D721Med (cell line): ENCODE measurements at places on chromosomes 5 and 9.

DNA sequence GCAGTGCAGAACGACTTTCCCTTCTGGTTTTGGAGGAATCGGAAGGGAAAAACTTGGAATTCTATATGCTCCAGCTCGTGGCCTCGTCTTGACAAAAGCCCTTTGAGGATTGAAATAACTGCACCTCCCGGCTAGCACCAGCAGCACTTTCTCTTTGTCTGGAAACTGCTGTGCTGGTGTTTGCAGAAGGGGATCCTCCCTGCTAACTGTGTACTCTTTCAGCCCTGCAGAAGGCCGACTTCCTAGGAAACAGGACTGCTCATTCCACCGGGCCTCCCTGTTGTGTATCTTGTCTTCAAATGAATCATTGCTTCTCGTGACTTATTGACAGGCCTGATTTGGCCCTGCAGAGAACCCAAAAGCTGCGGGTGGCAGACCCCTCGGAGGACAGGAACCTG lies 23.6 kb downstream of the STC2 start:
- DNase-seq, result no peak

GRCh38 chr5:66417781-66418180 lies 178.4 kb upstream of the MAST4 start:
- DNase-seq, result no peak

DNA sequence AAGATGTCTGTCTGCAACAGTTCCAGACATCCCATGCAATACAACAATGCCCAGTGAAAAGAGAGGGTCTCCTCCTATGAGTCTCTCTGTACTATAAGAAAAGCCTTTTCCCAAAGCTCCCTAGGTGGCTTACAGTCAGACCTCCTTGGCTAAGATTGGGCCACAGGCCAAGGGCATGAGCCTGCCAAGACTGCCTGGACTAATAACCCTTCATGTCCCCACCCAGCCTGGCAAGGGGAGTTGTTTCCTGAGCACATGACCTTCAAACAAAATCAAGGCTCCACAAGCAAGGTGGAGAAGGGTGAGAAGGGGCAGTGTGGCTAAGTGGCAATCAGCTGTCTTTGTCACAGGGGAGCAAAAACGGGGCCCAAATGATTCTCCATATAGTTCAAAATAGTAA lies 75.6 kb upstream of the ZSWIM6 start:
- no peak for DNase-seq

DNA sequence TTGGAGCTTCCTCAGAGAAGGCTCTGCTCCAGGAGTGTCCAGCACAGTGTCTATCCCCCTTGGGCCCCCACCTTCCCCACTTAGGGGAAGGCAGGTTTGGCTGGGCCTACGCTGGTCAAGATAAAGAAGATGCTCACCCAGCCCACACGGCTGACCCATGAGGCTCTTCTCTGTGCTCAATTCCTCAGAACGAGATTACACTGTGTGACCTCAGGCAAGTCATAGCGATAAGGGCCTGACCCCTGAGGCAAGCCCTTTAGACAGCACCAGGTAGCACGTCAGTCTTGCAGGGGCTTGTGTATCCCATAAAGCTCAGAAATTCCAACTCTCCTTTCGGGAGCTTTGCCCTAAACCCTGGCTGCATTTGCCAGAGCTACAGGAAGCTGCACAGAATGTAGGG lies 32.6 kb downstream of the CORO2A start:
- DNase-seq, result no peak

GRCh38 chr5:134833340-134834032 lies 12.3 kb upstream of the C5orf24 start:
- no peak for DNase-seq

- DNase-seq, result no peak
These were observed 287.9 kb downstream of the MSX2 start for GRCh38 chr5:175012267-175012666.

- DNase-seq, result peak; percentile 52
These were observed 977 bp upstream of the PRDM12 start for GRCh38 chr9:130663258-130663976.

- no peak for DNase-seq
These were observed 159.1 kb downstream of the ERCC6L2 start for GRCh38 chr9:96034553-96035122.

- no peak for DNase-seq
These were observed 149.4 kb downstream of the C5orf15 start for GRCh38 chr5:133818869-133819600.

GRCh38 chr5:66198837-66199236 lies 54.7 kb downstream of the SREK1 start:
- no peak for DNase-seq

DNA sequence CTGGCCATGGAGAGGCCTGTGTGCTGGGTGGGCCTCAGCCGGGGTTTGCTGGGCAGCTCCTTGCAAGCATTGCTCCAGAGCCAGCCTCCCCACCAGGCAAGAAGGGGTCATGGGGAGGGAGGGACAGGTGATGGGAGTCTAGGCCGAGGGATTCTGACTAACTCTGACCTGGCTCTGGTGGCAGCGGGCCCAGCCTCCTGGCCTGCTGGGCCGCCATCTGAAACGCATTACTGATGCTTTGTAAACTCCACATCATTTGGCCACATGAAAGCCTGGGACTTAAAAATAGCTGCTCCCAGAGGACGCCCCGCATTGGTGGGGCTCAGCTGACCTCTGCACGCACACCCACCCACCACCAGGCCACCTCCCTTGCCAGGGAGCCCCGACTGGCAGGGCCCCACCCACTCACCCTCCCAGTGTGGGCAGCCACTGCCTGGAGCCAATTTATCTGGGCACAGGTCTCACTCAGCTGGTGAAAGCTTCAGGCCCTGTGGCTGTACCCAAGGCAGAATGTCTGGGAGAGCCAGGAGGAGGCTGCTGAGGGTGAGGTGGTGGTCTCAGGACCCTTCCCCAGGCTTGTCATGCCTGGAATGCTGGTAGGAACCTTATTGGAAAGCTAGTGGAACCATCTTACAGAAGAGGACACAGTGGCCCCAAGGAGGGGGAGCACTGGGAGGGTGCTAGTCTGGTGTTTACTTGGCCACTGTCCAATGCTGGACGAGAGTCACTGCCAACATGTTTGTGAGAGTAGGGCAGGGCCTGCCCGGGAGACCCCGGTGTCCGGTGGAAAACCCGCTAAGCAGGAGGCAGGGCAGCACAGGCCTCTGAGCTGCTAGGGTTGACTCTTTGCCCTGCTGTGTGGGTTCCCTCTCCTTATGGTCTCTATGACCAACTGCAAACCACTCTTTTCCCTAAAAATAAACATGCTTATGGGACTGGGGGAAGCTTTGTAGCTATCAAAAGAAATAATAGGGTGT lies 10.8 kb downstream of the TCF7 start:
- DNase-seq, result no peak

GRCh38 chr5:59528202-59528862 lies 365.2 kb downstream of the PDE4D start:
- no peak for DNase-seq

DNA sequence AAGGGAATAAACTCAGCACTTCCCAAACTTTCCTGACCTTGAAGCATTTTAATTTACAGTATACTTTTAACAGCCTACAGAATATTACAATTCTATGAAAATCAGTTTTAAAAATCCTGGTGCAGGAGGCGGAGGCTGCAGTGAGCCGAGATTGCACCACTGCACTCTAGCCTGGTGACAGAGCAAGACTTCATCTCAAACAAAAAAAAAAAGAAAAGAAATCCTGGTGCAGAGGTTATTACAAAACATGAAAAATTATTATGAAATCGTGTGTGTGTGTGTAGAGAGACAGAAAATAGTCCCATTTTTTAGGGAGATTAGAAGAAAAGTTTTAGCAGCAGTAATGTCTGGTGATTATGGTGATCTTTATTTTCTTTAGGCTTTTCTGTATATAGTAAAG lies 26.9 kb downstream of the GOLPH3 start:
- DNase-seq, result no peak

DNA sequence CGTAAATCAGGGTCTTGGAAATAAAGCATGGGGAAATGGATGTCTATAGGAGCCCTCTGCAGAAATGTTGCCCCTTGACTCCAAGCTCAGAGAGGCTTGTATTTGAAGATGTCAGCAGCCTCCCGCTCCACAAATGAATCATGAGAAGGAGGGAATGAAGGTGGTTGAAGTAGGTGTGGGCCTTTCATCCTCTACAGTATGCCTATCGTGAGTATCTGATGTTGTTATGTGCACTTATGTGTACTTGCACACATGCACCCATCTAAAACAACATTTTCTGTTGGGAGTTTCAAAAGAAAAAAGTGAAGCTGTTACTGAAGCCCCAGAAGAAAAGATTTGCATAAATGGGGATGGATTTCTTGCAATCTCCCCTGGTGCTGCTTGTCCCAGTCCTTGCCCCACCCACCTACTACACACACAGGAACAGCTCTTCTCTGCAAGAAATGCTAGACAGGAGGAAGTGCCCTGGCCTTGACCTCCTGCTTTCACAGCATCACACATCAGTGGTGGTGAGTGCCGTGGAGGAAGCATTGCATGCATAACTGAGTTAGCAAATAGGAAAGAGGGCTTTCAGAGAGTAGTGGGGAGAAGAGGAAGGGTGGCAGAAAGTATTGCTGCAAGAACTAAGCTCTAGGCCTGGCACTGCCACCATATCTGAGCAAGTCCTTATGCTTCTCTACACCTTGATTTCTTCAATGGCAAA lies 156.1 kb downstream of the SNX18 start:
- no peak for DNase-seq

GRCh38 chr5:94545870-94546625 lies 72.4 kb downstream of the KIAA0825 start:
- DNase-seq, result no peak

GRCh38 chr5:152137063-152137462 lies 212.4 kb upstream of the GLRA1 start:
- no peak for DNase-seq

- no peak for DNase-seq
These were observed 364.1 kb downstream of the BRINP1 start for GRCh38 chr9:119005162-119005561.

DNA sequence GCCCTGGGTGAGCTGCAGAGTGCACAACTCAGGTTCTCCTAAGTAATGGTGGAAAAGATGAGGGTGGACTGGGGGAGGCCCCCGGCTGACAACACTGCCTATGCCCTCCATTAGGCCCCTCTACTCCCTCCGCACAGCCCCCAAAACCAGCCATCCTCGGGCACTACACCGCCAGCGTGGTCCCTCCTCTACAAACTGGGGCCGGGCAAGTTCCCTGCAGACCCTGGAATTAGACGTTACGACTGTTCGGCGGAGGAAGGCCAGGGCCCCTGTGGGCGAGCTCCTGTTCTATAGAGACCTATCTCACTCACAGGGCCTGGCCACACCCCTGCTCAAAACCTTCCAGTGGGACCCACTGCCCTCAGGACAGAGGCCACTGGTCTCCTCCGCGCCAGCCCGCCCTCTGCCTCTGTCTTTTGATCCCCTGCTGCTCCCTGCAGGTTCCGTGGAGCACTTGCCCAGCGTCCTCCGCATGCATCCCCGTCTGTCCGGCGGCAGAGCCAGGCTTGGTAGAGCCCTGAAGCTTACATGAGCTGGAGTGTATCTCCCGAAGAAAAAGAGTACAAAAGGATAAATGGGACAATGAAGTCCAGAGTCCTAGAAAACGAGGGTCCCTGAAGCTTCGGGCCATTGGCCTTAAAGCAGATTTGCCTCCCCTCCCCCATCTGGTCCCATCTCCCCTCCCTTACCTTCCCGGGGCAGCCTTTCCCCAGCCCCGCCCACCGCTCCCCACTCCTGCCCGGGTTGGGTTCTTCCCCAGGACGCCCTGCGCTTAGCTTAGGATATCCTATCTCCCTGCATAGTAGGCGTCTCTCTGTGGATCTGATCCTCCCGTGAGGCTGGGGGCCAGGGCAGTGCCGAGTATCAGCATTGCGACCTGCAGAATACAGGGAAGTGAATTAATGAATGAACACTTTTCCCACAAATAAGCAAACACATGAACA lies 71.3 kb downstream of the HRH2 start:
- no peak for DNase-seq

- DNase-seq, result no peak
These were observed 2.3 kb downstream of the MAN2A1 start for GRCh38 chr5:109691996-109692395.

DNA sequence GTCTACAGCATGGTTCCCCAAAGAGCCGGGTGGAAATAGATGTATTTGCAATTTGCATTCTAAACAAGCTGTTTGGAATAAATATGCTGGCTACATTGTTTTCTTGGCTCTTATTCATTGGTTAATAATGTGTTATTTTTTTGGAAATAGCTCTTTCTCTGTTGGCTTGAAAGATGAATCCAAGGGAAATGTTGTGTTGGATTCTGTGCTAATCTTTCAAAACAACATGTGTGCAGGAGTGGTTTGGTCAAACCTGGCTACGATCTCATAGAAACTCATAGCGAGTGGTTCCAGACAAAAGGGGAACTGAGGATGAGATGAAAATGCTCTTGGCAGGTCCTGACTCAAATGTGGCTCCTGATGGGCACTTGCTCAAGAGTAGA lies 63.7 kb upstream of the CXCL14 start:
- DNase-seq, result no peak

- DNase-seq, result no peak
These were observed 17.6 kb upstream of the SLIT3 start for GRCh38 chr5:169318556-169318955.

- DNase-seq, result no peak
These were observed 297.0 kb downstream of the ARHGEF28 start for GRCh38 chr5:73922875-73923557.

GRCh38 chr5:151885138-151885908 lies 39.3 kb downstream of the GLRA1 start:
- no peak for DNase-seq

- no peak for DNase-seq
These were observed 199.3 kb upstream of the ADAMTSL1 start for GRCh38 chr9:18274693-18275092.

- DNase-seq, result no peak
These were observed 11.6 kb upstream of the TNFAIP8 start for GRCh38 chr5:119344231-119344630.

- no peak for DNase-seq
These were observed 203.2 kb downstream of the IZUMO3 start for GRCh38 chr9:24342457-24342856.

DNA sequence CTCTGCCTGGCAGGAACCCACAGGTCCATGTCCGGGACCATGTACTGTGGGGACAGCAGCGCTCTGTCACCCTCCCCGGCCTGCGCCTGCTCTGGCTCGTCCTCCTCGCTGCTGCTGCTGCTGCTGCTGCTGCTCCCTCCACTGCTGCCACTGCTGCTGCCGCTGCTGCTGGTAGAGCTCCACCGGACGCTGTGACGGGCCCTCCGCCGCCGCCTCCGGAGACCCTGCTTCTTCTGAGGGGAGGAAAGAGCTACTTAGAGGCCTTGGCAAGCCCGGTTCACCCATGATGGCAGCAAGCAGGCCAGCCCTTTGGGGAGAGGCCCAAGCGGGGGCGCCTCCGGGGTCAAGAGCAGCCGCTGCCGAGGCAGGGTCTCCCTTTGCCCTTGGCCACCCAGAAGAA lies 10.0 kb upstream of the CARD9 start:
- no peak for DNase-seq

DNA sequence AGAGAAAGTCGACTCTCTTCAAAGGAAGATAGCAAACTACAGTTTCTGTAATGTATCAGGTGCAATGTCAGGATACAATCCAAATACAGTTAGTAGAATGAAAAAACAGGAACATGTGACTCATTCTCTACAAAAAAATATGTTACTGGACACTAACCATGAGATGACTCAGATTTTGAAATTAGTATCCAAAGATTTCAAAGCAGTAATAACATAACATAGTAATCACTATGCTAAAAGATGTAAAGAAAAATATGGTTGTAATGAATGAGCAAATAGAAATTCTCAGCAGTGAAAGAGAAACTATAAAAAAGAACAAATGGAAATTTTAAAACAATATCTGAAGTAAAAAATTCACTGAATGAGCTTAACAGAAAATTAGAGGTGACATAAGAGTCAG lies 42.3 kb downstream of the SHOC1 start:
- no peak for DNase-seq
